Neural crest cell (in vitro differentiated cells): ENCODE measurements at places on chromosomes 1 and 21.

- DNase-seq = no peak
These were observed 126.0 kb downstream of the AK5 start for GRCh38 chr1:77407738-77408375.

DNA sequence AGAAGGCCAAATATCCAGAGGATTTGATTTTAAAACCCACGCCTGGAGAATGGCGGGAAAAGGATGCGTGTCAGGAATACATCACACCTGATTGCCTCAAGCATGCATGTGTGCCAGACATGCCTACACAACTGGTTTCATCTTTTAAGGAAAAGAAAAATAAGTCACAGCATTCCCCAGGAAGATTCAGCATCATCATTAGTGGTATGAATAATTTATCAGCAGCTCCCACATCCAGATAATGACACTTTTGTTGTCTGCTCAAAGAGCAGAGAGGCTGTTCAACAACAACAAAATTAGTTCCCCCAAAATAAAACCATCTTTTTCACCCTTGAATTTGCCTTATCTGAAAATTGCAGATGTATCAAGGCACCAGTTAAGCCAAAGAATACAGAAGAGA lies 328.6 kb upstream of the C1orf87 start:
- DNase-seq = no peak

DNA sequence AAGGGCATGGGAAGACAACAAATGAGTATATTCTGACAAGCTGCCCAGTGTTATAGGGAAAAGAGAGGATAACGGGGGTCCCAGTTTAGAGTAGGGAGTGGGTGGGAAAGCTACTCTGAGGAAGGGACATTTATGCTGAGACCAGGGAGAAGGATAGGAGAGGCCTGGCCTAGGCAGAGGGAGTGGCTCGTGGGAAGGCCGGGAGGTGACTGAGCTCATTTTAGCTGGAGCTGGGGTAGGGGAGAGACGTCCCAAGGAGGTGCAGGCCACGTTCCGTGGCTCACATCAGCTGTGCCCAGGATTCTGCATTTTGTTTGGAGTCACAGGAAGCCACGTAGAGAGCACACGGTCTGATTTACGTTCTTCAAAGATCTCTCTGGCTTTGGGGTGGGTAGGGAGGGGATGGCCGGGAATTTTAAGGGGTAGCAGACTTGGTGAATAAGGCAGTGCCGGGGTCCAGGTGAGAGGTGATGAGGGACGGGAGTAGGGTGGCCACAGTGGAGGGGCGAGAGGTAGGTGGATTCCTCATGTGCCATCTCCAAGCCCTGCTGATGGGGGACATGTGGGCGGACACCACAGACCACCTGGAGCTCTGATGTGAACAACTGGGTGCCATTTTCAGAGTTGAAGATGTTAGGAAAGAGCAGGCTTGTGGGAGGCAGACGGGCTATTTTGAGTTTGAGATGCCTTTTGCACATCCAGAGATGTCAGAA lies 4.7 kb downstream of the TINAGL1 start:
- DNase-seq = no peak

GRCh38 chr1:92797961-92798360 lies 13.1 kb upstream of the EVI5 start:
- no peak for DNase-seq

- no peak for DNase-seq
These were observed 63.7 kb downstream of the MACF1 start for GRCh38 chr1:39268112-39268581.

GRCh38 chr1:41359211-41360073 lies 1.8 kb upstream of the FOXO6 start:
- DNase-seq = no peak

DNA sequence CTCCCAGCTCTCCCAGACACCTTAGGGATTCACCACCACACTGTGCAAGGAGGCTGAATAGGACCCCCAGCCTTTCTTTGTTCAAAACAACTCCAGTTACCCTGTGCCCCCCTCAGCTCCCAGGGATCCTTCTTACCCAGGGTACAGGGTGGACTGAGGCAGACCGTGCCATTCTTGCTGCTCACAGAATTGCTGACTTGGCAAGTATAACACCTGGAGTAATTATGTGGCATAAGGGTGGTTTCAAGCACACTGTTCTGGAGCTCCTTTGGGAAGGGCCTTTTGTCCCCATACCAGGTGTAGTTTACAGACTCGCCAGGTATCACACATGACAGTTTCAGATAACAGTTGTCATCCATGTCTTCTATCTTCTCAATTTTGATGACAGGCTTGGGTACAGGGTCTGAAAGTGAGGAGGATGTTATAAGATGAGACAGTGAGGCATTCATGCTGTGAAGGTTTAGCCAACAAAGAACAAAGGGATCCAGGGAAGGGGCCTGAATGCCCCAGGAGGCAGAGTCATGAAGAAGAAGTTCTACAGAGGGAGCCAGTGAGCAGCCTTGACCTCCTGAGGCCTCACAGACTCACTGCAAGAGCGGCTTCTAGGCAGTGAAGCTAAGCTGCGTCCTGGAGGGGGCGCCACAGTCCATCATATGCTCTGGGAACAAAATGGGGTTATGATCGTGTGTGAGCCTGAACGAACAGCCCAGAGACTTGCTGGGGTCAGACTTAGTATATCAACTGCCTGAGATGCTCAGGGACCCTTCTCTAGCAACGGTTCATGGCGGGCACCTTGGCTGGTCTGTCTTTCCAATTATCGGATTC lies 30.3 kb downstream of the CD48 start:
- DNase-seq = peak; percentile 53

DNA sequence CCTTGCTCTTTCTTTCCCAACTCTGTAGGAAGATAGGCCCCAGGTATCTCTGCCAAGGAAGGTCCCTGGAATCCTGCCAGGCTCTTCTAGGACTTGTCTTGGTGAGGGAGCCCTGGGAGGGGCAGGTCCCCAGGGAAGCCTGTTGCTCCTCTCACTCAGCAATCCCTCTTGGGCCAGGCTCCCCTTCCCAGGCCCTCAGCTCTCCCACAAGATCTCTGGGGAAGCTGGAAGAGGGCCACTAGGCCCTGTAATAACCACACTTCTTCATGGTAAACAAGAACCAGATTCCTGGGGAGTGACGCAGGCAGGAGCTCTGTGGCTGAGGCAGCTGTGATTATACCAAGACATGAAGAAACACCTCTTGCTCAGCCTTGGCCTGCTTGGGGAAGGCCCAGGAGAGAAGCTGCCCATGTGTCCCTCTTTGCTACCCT lies 9.9 kb upstream of the MAPKAPK2 start:
- no peak for DNase-seq

GRCh38 chr1:169699707-169700106 lies 11.7 kb downstream of the SELL start:
- DNase-seq = no peak

DNA sequence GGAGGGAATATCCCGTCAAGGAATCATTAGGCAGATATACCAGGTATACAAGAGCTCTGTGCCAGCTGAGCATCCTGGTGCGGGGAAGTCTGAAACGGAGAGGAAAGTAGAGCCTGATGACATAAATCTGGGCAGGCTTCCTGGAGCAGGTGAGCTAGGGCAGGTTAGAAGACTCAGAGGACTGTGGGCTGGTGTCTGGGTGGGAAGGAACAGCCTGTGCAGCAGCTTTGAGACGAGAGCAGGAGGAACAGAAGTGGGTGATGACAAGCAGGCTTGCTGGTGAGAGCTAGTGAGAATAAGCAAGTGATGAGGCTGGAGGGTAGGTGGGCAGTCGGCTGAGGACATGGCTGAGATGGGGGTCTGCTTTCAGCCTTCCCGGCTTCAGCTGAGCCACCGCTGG lies 6.7 kb downstream of the CELSR2 start:
- DNase-seq = no peak

GRCh38 chr1:165854101-165854845 lies 26.9 kb downstream of the UCK2 start:
- DNase-seq = no peak

DNA sequence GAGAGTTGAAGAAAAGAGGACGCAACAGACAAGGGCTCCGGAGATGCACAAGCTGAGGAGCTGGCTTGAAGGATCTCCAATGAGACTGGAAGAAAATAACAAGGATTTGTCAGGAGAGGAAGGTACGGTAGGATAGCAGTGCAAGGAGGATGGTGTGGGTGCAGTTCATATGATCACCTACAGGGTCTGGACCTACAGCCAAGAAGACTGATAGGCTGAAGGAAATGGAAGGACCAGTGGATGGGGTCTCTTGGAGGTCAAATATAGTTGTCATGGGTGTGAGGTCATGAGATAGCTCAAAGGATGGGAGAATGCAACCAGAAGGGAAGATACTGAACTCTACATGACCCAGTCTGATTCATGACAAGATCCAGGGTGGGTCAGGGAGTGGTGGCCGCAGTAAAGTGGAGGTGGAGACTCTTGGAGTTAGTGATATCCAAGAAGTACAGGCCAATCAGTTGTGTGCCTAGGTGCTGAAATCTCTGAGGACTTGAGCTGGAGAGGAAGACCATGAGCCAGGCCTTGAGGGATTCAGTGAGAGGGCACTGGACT lies 15.3 kb upstream of the KANK4 start:
- DNase-seq = no peak

- no peak for DNase-seq
These were observed 298.7 kb downstream of the LRRIQ3 start for GRCh38 chr1:73899311-73899710.

DNA sequence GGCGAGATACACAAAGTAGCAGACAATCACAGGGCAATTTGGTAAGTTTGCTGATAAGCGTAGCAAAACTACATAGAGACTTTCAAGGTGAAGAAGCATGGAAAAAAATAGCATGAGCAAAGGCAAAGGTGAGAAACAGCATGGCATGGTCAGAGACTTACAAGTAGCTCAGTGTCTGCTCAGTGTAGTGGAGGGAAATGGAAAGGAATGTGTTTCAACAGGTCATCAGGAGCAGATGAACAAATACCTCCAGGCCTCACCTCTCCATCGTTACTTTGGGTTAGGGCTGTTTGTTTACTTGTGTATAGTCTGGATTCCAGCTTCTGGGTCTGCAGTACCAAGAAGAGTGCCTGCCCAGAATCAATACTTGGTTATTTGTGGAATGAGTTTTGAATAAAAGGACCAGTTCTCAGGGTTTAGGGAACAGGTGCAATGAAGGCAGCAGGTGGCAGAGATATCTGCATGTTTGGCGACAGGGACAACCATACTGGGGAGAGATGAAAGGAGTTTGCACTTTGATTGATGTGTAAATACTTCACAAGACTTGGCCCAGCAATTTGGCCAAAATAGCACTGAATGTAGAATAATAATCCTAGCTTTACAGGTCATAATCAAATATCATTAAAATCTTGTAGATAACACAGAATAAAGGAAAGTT lies 97.0 kb upstream of the FGGY start:
- DNase-seq = no peak
